ENCODE measurements at places on chromosomes 13 and 19.

DNA sequence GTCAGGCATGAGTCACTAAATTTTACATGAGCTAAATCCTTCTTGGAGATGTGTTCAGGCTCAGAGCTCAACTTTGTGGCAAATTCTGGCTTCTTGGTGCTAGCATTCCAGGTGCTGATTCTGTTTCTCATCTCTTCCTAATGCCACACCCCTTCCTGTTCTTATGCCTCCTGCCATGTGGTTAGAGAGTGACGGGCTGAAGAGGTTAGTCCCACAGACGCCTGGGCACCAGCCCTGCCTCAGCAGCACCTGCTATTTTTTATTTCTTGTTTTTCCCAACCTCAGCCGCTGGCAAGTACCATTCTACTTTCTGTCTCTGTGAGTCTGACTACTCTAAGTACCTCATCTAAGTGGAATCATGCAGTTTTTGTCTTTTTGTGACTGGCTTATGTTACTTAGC is 329.5 kb downstream of the KCNRG start:
- no peak for DNase-seq

GRCh38 chr13:29859971-29860370 is 9.6 kb upstream of the UBL3 start:
- DNase-seq: no peak

DNA sequence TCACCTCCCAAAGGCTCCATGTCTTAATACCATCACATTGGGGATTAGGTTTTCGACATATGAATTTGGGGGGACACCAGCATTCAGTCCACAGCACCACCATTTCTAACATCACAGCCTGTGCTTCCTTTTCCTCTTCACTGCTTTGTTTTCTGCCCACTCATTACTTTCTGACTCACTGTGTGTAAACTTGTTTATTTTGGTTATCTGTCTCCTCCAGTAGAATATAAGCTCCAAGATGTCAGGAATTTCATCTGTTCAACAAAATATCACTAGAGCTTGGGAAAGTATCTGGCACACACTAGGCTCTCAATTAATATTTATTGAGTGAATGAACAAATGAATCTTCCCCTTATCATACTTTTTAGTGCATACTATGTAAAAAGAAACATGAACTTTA is 152.0 kb downstream of the NUFIP1 start:
- DNase-seq: no peak

GRCh38 chr13:112059457-112060281 is 7.3 kb upstream of the SOX1 start:
- no peak for DNase-seq

- DNase-seq: no peak
These were observed 93.2 kb upstream of the CSNK1A1L start for GRCh38 chr13:37198629-37199028.

DNA sequence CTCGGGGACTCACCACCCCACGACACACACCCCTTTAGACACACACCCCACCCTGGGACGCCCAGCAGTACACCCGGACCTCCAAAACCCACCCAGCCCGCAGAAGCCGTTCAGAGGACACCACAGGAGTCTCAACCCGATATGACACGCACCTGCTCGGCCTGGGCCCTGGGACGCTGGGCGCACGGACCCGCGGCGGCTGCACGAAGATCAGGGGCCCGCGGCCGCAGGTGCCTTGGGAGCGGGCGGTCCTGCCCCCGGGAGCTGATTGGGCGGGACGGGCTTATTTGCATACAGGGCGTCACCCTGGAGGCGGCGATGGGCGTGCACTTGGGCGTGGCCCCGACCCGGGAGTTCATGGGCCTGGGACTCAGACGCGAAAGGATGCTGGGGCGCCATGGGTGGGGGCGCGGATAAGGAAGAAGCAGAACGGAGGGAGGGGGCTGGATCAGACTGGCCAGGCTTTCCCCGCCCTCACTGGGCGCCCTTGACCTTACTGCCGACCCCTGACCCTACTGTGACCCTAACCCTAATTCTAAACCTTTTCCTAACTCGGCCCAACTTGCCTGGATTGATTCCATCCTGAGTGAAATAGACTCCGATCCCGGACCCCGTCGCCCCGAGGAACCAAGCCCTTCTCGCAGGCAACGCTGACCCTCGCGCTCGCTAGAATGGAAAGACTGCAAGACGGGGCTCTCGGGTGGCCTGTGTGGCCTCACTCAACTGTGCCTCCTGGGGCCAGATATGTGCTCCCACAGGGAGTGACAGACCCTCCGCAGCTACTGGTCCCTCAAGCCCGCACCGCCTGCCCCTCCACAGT is at the start of gene MEF2B:
Gene MEF2B, minus strand, starts transcription at position 211 of the 820 bp plus-strand sequence. CDS start 19,528 bp downstream, outside the sequence.
- DNase-seq: no peak

DNA sequence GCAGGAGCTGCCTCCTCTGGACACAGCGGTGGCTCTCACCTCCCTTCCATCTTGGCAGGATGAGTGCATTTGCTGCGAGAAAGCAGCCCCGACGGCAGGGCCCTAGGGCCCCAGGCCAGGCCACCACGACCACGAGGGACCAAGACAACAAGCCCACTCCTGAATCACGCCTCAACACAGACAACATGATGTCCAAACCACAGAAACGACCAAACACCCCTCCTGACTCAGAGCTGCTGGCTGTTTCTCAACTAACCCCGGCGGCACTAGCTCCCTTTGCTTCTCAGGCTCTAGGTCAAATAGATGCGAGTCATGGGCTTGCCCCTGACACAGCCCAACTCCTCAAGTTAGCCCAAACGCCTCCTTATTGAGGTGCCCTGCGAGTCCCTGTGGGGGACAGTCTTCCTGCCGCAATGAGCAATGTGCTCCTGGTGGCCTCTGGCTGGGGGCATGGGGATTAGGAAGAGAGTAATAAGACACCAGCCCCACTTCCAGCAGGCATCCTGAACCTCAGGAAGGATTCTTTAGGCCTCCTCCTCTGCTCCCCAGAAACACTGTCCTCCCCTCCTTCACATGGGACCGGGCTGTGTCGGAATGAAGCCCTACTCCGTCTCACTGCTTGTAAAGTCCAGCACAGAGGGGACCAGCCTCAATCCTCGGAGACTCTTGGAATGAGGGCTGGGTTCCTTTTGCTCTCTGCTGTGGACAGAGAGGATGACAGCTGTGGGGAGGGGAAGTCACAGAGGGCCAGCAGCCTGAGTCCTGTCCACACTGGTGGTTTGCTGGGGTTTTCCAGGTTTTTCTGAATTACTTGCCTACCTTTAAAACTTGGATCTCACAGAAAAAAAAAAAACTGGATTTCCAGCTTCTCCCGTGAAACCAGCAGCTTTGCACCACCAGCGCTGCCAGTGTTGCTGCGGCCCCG is 6.9 kb upstream of the ATF5 start:
- no peak for DNase-seq

DNA sequence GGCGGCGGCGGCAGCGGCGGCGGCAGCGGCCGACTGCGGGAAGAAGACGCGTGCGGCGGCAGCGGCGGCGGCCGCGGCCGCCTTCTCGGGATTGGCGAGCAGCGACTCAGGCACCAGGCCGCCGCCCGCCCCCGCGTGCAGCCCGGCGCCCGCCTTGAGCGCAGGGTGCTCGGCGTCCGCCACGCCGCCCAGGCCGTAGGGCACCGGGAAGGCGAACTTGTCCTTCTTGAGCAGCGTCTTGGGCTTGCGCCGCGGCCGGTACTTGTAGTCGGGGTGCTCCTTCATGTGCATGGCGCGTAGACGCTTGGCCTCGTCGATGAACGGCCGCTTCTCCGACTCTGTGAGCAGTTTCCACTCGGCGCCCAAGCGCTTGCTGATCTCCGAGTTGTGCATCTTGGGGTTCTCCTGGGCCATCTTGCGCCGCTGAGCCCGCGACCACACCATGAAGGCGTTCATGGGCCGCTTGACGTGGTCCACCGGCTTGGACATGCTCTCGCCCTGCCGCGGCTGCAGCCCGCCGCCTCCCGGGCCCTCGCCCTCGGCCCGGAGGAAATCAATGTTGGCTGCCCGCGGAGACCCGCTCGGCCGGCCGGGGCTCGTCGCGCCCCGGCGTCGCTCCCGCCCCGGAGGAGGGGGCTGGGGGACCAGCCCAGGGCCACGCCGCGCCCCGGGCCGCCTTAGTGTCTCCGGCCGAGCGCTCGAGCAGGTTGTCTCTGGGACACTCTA is 621 bp downstream of the SOX21 start:
- no peak for DNase-seq

DNA sequence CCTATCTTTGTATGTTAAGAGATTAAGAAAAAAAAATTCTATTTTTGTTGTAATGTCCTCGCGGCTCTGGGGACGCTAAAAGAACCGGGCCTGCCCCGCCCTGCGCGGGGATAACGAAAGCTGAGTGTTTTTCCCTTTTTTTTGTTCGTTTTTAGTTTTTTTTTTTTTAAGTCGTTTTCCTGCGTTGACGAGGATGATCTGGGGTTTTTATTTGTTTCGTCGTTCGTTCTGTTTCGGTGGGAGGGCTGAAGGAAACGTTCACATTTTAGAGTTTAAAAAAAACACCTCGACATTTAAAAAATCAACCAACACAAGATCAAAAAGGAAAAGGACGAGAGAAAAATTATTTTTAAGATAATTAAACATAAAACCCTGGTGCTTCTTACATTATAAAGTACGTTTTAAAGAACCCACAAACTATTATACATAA is 5.6 kb downstream of the LYL1 start:
- no peak for DNase-seq

GRCh38 chr19:16541526-16542044 is 652 bp downstream of the CHERP start:
- DNase-seq: no peak

- no peak for DNase-seq
These were observed 1700.1 kb upstream of the SLC10A2 start for GRCh38 chr13:104766319-104766718.

DNA sequence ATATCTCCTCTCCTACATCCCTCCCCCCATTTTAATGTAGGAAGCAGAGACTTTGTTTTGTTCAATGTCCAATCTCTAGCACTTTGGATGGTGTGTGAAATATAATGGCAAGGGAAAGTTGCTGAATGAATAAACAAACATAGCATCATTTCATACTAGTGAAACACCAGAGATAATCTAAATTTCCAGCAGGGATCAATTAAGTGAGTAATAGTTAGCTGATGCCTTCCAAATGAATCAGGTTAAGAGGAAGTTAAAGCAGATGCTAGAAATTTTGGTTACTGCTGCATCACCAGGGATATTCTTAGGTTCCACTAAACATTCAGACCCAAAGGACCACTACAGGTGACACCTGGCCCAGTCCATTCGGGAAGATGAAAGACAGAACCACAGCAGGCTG is 8.1 kb downstream of the MRPS31 start:
- DNase-seq: no peak

- DNase-seq: no peak
These were observed 46.9 kb downstream of the PAN3 start for GRCh38 chr13:28185256-28185655.

GRCh38 chr13:72150502-72150901 is 283.5 kb upstream of the DACH1 start:
- DNase-seq: no peak

DNA sequence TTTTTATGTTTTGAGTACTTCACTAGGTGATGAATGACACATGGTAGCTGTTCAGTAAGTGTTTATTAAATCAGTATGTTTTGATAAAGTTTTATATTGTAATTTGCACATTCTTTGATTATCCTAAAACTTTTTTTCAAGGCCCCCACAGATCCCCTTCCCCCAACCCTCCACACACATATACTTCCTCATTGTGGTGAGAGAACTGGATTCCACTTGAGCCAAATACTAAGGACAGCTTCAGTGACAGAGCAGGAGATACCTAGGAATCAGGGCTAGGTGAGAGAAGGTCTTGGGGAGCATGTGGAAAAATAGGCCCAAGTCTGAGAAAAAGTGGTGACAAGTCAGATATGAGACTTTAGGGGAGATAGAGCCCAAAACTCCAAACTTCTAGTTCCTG is 174.6 kb downstream of the TDRD3 start:
- DNase-seq: no peak

DNA sequence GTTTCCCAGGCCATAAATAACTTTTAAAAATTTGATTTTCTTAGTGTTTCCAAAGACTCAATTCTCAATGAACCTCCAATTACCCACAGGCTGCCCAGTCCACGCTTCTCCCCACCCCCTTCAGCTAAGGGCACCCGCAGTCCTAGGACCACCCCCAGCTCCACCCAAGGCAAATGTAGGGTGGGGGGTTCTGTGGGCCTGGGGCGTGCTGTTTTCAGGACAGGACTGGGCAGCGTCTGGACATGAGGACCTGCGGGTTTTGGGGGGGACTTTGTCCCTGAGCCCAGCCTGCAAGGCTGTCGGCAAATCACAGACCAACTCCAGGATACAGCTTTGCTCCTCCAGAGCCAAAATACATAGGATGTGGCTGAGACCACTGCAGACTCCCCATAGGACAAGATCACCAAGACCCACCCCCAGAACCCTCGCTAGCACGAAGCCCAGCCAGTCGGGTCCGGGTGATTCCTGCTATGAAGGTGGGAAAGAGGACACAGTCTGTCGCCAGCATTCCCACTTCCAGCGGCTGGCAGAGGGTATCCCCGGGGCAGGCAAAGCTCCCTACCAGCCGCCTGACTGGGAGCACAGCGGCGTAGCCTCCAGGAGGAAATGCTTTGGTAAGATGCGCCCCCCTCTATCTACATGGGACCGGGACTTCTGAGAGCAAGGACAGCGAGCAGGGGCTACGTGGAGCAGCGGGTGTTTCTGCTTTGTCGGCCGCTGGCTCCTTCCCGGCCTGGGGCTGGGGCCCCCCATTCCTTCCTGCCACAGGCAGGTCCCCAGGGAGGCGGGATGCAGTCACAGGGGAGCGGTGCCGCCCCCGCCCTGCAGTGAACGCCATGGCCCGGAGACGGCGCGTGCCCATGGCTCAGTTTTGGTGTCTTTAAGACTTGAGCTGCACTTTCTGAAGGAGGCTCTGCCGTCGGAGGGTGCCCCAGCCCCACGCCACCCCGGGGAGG is 1.6 kb upstream of the TIMM13 start:
- DNase-seq: no peak

- no peak for DNase-seq
These were observed 161.5 kb downstream of the MZT1 start for GRCh38 chr13:72565893-72566292.

Data from urothelium cell line (cell line).